ENCODE measurements at places on chromosomes 5 and 9.

GRCh38 chr5:151200913-151201595 lies 22.8 kb downstream of the CCDC69 start:
- DNase-seq = no peak

DNA sequence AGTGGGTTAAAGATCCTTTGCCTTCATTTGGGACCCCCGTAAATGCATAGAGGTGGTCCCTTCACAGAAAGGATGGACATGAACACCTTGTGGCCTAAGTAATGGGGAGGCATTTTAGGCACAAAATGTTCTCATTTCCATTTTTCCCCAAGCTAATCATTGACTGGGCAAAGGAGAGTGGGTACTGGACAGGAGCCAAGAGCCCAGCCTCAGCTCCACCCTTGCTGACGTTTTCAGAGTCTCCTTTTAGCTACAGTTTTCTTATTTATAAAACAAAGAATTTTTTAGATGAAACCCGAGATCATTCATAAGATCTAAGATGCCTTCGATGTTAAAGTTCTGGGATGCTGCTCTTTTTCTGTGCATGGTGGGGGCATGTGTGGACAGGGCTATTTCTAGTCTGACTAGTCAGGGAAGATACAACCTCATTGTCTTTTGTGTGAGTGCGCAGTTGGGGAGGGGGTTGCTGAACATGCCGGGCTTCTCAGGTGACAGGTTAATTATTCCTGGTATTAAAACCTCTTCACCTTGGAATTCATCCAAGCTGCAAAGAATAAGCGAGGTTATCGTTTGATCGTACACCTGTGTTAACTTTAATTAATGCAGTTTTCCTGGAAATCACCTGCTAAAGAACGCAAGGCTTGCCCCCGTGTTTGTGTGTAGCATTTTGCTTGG lies 48.4 kb downstream of the ADAMTS16 start:
- DNase-seq = no peak

GRCh38 chr5:171226864-171227263 lies 82.2 kb upstream of the TLX3 start:
- DNase-seq = no peak

DNA sequence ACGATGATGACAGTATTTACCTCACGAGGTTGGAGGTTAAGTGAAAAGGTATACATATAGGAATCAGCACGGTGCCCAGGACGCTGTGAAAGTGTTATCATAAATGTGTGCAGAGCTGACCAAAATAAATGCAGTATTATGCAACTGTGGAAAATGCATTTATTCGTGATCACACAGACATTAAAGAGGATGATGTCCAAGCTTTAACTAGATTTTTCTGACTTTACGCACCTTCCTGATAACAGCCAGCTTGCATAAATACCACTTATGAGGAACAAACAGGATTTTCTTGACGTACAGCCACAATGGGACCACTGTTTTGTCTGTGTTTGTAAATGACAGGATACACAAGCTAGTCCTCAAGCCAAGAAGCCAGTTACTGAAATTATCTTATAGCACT lies 71.4 kb upstream of the ATP10B start:
- DNase-seq = no peak

DNA sequence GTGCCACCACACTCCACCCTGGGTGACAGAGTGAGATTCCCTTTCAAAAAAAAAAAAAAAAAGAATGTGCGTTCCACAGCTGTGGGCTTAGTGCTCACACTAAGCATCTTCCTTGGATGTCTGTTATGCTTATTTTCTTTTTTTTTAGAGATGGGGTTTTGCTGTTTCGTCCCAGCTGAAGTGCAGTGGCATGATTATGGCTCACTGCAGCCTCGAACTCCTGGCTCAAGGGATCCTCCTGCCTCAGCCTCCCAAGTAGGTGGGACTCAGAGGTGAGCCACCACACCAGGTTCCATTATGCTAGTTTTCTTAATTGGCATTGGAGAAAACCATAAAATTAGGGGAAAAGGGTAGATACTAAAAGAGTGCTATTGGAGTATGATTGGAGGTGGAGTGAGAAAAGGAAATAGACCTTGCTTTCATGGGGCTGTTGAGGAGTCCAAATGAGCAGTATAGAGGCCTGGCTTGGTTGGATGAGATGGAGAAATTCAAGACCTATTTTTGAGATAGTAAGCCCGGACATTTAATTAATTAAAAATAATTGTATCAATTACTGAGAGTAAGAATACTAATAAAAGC lies 978 bp upstream of the BRD3OS start:
- DNase-seq = no peak

GRCh38 chr5:9239626-9240025 lies 306.2 kb downstream of the SEMA5A start:
- no peak for DNase-seq

GRCh38 chr5:150503977-150504620 lies 3.8 kb upstream of the NDST1 start:
- DNase-seq = no peak

DNA sequence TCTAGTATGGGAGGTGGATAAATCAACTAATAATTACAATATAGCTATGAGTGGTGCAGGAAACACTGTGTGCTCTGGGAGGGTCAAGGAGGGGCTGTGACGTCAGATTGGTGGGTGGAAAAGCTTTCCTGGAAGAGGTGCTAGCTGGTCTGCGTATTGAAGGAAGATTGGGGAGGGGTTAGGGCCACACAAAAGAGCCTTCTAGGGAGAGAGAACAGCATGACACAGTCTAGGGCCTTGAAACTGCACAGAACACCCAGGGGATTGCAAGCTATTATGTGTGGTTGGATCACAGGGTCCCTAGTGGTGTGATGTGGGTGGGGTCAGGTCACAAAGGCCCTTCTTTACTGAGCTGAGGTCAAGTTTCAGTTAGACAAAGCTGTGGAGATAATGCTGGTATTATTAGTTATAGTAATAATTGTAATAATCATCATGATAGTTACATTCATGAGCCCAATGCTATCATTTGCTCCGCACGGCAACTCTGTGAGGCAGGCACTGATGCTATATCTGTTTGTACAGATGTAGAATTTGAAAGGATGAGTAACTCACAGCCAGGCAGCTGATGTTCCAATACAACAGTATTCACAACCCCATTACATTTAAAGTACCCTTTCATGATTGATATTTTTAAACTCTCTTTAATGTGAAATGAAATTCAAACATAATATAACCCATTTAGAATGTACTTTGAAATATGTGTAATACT lies 197.4 kb upstream of the IL12B start:
- DNase-seq = peak; percentile 37

DNA sequence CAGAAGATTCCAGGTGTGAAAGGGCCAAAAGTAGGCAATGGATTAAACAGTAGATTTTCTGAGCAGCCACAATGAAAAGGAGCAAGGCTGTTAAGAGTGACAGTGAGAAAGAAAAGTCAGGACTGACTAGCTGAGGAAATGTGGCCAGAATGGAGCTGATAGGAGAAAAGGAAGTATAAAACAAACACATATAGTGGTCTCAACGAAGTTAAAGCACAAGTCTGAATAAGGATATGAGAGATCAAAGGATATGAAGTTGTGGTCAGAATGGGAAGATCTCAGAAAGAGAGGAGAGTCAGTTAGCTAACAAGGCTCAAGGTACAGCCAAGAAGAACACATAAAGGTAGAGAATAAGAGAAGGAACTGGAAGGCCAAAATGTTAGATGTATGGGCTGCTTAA lies 39.9 kb downstream of the FNIP1 start:
- DNase-seq = no peak

GRCh38 chr5:79929095-79929494 lies 62.0 kb downstream of the MTX3 start:
- no peak for DNase-seq

GRCh38 chr9:127528422-127529251 lies 77.3 kb downstream of the LRSAM1 start:
- DNase-seq = no peak

Measured in COLO829 (cell line).